ENCODE measurements at places on chromosomes 3 and 15.

GRCh38 chr3:116515973-116516372 is 70.7 kb upstream of the LSAMP start:
- DNase-seq: no peak

DNA sequence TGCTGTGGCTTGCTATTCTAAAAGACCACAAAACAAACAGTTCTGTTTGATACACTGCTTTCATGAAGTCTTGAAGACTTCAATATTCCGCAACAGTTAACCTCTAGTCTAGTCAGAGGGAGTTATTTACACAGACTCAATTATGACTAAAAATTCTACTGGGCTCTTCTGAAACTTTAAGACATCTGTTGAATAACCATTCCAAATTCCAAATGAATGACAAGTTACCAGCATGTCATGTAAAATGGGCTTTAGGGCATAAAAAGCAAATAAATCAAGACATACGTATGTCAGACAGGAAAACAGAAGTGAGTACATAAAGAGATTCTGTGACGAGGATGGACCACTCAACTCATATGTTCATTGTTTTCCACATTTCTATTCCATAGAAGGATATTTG is 93.9 kb downstream of the PLOD2 start:
- DNase-seq: no peak

GRCh38 chr3:143753456-143753855 is 94.8 kb downstream of the SLC9A9 start:
- DNase-seq: no peak

DNA sequence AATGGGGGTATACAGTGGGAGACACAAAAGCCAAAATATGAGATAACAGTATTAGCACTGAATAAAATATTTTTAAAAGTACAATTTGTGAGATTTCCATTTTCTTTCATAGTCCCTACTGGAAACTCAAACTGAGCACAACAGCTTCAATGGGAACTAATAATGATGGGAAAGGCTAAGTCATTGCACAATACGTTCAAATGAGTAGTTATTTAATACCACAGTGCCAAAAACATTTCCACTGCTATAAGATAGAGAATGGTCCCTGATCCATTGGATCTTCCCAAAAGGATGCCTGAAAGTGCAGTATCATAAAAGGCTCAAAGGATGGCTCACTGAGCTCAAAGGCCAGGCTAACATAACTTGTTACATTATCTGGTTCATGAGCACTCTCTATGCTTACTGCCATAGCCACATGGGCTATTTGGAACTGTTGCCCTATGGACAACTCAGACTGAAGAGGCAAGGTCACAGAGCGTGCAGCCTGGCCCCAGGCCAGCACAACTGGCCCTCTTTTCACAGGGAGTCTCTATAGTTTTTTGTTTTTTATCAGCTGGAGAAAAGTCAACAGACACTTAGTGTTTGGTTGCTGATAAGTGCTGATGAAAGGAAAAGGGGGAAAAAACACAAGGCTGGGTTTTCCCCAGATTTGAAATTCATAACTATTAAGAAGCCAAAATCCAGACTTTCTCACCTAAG is 54.1 kb upstream of the PPIB start:
- DNase-seq: peak; percentile 41

GRCh38 chr3:156674046-156674910 is at the start of gene TIPARP:
Gene TIPARP (plus strand): TSS chr3:156674590. CDS start chr3:156677698, 3,108 bp downstream.
- DNase-seq: peak; percentile 100

DNA sequence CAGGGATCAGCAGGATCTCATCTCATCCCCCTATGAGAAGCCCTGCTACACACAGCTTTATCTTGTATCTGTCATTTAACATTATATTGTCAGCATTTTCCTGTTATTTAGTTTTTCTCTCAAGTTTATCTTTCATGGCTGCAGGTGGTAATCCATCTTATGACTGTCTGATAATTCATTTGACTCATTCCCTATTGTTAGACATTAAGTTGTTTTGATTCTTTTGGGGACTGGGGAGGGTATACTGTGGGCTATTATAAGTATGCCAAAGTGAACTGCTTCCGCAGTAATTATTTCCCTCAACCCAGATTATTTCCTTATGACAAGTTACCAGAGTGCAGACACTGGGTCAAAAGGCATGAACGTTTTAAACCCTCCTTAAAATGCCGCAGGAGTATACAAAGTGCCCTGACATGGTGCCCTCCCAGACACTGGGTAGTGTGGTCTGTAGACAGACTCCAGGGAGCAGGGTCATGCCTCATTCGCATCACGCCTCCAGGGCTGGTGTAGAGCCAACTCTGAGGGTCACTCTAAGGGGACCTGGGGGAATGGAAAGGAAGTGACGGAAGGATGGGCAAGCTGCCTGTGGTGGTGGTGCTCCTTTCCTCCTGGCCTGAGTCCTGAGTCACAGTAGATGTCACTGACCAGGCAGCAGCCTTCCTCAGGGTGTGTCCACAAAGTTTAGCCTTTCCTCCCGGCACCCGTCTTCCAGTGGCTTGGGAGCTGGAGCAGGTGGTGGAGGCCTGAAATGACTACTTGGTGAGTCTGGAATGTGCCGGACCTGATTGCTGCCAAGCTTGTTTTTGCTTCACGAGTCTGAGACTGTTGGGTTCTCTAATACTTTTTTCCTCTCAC is 11.6 kb downstream of the GPR160 start:
- no peak for DNase-seq

- no peak for DNase-seq
These were observed 49.5 kb upstream of the HACD2 start for GRCh38 chr3:123634149-123635051.

DNA sequence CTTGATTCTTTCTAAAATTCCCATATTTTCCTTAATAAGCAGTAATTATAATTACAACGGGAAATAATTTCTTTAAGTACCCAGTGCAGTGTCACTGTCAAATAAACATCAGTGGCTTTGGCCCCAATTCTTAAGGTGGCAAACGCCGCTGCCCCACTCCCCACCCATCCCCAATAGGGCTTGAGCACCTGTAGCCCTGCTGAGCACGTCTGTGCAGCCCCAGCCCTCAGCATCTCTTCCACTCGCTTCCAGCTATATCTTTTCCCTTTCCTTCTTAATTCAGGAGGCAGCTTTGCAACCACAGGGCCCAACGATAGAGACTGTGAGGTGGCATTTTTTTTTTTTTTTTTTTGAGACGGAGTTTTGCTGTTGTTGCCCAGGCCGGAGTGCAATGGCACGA is 9.0 kb downstream of the PPM1M start:
- DNase-seq: no peak

DNA sequence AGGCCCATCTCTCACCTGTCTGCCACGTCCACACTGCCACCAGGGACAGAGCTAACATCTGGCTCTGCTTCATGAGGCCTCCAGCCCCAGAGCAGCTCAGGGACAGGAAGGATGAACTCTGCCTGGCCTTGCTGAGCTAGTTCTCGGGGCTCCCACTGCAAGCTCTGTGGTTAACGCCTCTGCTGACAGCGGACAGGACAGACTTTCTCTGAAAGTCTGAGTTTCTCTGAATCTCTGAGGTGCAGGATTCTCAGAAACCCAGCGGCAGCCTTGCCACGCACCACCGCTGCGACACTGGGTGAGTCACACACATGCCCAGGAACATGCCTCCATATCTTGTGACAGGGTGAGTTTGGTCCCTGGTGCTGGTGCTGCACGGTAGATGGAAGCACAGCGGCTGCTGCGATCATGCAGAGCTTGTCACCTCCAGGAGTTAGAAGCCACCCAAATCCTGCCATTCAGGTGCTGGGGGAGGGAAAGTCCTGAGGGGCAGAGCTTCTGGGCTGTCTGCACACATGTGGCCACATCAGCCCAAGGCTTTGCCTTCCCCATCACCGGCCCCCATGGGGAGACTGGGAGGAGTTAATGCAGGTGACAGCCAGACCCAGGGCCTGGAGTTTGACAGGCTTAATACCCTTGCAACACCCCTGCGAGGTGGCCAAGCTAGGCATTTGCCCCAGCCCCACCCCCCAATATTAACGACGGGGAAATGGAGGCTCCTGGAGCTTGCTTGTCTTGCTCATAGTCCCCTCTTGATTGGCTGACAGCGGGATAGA is 267.0 kb downstream of the PLCL2 start:
- DNase-seq: no peak

GRCh38 chr15:68439506-68439905 is 7.5 kb upstream of the ITGA11 start:
- DNase-seq: no peak

GRCh38 chr3:186998937-186999368 is 68.6 kb downstream of the ST6GAL1 start:
- DNase-seq: no peak

- no peak for DNase-seq
These were observed 17.6 kb downstream of the LIMD1 start for GRCh38 chr3:45612138-45612537.

DNA sequence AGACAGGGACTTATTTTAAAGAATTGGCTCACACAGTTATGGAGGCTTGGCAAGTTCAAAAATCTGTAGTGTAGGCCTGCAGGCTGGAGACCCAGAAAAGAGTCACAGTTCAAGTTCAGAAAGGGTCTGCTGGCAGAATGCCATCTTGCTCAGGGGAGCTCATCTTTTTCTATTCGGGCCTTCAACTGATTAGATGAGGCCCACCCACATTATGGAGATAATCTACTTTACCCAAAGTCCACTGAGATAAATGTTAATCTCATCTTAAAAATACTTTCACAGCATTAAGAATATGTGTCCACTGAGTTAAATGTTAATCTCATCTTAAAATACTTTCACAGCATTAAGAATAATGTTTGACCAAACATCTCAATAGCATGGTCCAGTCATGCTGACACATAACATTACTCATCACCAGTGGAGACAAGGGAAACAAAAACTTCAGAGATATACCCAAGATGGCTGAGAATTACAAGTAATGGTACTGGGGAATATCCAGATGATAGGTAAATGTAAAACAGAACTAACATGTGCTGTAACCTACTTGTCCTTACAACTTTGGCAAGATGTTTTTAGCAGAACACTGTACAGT is 74.3 kb upstream of the STAC start:
- no peak for DNase-seq

- DNase-seq: no peak
These were observed 5.0 kb downstream of the CD47 start for GRCh38 chr3:108085810-108086350.

GRCh38 chr3:122085673-122086072 is 30.5 kb downstream of the CD86 start:
- no peak for DNase-seq

- DNase-seq: no peak
These were observed 207.2 kb downstream of the ROBO2 start for GRCh38 chr3:77247061-77247460.

DNA sequence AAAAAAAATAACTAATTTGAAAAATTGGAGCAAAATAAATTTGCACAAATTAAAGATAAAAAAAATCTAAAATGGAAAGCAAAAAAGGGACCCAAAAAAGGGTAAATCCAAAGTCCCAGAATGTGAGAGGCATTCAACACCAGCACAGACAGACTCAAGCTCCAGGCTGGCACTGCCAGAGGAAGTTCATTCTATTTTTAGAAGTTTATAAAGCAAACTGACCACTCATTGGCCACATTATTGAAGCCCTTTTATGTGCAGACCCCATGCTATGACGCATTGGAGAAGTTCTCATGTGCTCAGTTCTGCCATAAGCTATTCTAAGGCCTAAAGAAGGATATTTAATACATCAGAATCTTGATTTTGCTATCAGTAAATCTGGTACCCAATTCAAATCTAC is 17.6 kb upstream of the BOC start:
- DNase-seq: no peak

- no peak for DNase-seq
These were observed 38.6 kb downstream of the TMED3 start for GRCh38 chr15:79349525-79349924.

GRCh38 chr3:38137615-38138348 is 679 bp upstream of the MYD88 start:
- no peak for DNase-seq

GRCh38 chr3:102059145-102059943 is 210.0 kb downstream of the NFKBIZ start:
- DNase-seq: no peak

DNA sequence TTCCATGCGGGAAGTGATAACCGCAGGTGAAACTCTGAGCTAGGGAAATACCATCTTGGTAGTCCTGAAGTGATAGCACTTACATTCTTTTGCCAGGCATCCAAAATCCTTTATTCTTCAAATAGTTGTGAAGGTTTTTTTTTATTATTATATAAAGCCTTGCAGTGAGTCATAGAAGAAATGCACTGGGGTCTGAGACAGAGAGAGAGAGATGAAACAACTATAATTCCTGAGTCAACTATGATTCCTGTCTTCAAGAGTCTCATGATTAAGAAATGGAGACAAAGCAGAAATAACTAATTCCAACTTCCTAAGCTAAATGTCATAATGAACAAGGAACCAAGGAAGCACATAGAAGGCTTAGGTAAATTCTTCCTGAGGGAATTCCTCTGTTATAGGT is 495.6 kb downstream of the LPP start:
- no peak for DNase-seq

- no peak for DNase-seq
These were observed 103.3 kb upstream of the SPRED1 start for GRCh38 chr15:38149315-38149714.

DNA sequence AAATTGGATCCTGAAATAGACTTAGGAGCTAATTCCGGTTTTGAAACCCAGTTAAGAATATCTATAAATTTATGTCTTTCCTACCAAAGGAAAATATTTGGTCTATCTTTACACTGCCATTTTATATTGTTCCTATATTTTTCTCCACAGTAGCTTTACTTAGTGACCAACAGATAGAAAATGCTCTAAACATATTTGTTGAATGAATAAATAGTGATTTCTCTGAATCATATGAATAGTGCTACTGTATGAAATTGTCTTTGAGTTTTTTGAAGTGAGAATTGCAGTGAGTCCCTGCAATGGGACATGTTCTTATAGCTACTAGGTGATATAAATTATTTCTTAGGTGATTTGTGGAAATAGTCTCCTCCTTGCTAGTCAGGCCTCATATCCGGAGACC is 18.5 kb upstream of the EID1 start:
- no peak for DNase-seq

DNA sequence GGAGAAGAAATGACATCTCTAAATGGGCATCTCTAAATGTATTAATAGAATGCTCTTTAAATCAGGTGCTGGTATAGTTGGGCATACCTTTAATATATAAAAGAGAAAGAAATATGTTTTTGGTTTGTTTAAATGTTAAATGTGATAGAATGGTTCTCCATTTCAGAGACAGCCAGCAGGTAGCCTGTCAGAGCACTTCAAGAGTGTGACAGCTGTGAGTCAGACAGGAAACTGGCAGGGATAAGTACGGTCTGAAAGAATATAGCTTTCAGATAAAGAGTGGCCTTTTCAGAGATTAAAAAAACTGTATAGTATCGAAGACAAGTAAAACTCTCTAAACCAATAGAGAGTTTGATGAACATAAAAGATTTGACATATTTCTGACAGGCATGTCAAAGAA is 654.1 kb downstream of the IGSF11 start:
- DNase-seq: no peak

- DNase-seq: no peak
These were observed 249.4 kb upstream of the TPM1 start for GRCh38 chr15:62792986-62793751.

DNA sequence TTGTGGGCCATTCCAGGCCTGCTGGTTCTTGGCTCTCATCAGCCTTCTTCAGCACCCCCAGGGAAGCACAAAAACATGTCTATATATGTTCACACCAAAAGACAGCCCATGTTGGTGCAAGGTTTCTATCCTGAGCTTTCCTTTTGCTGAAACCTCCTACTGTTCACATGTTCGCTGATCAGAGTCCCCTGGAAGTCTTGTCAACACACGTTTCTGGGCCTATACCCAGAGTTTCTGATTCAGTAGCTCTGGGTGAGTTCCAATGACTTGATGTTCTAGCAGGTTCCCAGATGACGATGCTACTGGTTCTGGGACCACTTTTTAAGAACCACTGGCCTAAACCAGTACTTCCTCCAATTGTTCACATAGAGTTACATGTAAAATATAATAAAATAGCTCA is 46.0 kb downstream of the SUCNR1 start:
- no peak for DNase-seq

GRCh38 chr15:76035593-76035992 is 23.4 kb upstream of the NRG4 start:
- DNase-seq: no peak

Measured in NCI-H774 (cell line).